ENCODE measurements at places on chromosomes 16 and 17. TPM values are rescaled to one million over a fixed set of nuclear protein-coding genes. Genes with fewer than 3 reads are reported as not detected.

Gene DOC2B
- total RNA-seq, result 1.8 TPM

Gene KREMEN2
- 2.2 TPM for total RNA-seq

Gene RETREG3
- 27.0 TPM for total RNA-seq

Gene TBC1D3L
- 12.6 TPM for total RNA-seq

Gene KLHL10
- 0.07 TPM for total RNA-seq

Gene KRTAP2-2
- not detected for total RNA-seq

Gene TIMP2
- 224 TPM for total RNA-seq

Gene ABHD15
- total RNA-seq, result 25.1 TPM

Gene OTOP2
- 0.06 TPM for total RNA-seq

Gene FA2H
- 33.5 TPM for total RNA-seq

Gene AANAT
- total RNA-seq, result 0.27 TPM

Data from A549 treated with CORT108297 at 1 μM for 4 hours (cell line).